ENCODE measurements at places on chromosomes 1 and 21.

DNA sequence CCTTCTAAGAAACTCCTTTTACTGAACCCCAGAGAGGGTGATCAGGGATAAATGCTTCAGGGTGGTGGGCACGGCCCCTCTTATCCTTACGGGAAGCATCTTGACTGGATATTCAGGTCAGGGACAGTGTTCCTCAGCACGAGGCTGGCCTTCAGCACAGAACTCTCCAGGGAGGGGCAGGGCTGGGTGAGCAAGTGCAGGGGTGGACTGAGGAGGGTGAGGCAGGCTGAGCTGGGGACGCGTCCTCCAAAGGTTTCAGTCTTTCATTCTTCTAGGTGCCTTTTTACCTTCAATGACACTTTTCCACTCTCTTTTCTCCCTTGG lies 52.3 kb downstream of the RASSF5 start:
- DNase-seq = peak; percentile 41

DNA sequence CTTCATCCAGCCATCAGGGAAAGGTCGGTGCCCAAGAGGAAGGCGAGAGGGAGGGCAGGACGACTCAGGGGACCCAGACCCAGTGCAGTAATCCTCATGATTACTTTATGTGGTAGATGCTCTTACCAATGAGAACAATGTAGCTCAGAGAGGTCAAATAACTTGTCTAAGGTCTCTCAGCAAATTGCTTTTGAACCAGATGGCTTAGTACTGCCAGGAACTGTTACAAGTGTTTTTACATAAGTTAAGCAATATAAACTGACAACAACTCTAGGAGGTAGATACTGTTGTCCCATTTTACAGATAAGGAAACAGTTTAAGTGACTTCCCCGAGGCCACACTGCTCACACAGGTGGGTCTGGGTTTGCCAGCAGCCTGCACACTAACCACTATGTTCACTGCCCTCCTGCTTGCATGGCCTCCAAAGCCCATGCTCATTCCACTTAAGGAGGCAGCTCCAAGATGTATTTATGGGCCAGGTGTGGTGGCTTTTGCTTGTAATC lies 111.7 kb downstream of the LACTBL1 start:
- DNase-seq = no peak

DNA sequence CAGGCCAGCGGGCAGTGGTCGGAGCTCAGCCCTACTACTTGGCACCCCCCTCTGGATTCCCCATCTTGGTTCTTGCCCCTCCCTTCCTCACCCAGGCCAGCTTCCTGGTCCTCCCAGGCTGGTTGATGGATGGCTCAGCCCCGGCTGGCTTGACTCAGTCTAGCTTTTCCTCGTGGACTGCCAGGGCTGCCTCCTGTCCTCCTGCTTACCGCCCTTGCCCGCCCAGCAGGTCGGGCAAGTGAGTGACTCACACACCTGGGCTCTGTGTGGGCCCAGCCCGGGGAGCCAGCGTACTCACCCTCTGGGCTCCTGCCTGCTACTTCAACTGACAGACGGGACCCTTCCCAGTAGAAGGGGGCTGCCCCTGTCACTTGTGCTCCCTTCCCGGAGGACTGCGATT lies 19.5 kb upstream of the ARHGEF10L start:
- no peak for DNase-seq

- no peak for DNase-seq
Observed at GRCh38 chr1:51276286-51276685, 40.2 kb downstream of the RNF11 start.

DNA sequence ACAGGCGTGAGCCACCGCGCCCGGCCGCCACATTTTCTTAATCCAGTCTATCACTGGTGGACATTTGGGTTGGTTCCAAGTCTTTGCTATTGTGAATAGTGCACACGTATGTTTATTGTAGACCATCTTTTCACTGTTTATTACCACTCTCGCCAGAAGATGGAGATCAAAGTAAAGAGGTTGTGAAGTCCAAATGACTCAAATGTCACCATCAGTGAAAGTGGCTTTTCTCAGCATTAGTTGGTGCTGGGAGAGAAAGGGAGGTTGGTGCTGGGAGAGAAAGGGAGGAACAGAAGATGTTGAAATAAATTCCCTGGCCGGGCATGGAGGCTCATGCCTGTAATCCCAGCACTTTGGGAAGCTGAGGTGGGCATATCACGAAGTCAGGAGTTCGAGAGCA lies 10.4 kb upstream of the UHMK1 start:
- no peak for DNase-seq

GRCh38 chr1:182430263-182431068 lies 19.5 kb upstream of the RGSL1 start:
- no peak for DNase-seq

DNA sequence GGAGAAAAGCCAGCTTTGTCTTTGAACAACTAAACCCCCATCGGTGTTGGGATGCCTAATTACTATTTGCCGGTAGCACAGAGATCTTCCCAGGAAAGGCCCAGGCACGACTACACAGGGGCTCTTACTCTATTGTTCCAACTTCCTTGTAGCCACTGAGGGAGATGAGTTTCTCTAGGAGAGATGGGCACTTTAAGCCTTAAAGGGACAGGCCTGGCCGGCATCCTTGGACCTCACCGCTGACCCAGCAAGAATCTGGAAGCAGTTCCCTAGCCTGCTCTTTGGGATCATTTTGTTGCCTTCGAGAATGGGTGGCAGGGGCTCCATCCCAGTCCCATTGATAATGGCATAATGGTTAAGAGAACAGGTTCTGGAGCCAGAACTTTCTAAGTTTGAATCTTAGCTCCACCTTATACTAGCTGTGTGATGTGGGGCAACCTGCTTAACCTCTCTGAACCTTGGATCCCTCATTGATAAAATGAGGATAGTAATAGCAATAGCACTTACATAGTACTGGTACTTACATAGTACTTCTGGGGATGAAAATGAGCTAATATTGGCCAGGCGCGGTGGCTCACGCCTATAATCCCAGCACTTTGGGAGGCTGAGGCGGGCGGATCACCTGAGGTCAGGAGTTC lies 239.1 kb upstream of the TMEM51 start:
- no peak for DNase-seq

DNA sequence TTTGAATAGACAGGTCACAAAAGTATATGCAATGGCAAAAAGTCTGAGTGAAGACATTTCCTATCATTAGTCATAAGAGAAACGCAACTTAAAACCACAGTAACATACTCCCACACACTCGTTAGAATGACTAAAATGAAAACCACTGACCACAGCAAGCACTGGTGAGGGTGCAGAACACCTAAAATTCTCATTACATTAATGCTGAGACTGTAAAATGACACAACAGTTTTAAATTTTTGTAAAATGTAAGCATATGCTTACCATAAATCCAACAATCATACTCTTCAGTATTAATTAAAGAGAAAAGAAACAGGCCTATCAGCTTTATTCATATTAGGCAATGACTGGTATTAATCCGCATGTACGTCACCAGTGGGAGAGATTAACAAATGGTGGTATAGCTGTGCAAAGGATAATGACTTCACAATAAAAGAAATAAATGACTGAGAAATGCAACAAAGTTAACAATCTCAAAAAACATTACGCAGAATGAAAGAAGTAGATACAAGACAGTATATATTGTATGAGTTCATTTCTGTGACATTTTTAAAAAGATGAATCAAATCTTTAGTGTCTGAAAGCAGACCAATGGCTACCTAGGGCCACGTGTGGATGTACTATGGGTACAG lies 253.5 kb downstream of the AKT3 start:
- DNase-seq = no peak

- no peak for DNase-seq
Observed at GRCh38 chr1:111217183-111217910, 10.2 kb upstream of the CHI3L2 start.

GRCh38 chr1:43947874-43948437 lies 1.2 kb downstream of the IPO13 start:
- no peak for DNase-seq

DNA sequence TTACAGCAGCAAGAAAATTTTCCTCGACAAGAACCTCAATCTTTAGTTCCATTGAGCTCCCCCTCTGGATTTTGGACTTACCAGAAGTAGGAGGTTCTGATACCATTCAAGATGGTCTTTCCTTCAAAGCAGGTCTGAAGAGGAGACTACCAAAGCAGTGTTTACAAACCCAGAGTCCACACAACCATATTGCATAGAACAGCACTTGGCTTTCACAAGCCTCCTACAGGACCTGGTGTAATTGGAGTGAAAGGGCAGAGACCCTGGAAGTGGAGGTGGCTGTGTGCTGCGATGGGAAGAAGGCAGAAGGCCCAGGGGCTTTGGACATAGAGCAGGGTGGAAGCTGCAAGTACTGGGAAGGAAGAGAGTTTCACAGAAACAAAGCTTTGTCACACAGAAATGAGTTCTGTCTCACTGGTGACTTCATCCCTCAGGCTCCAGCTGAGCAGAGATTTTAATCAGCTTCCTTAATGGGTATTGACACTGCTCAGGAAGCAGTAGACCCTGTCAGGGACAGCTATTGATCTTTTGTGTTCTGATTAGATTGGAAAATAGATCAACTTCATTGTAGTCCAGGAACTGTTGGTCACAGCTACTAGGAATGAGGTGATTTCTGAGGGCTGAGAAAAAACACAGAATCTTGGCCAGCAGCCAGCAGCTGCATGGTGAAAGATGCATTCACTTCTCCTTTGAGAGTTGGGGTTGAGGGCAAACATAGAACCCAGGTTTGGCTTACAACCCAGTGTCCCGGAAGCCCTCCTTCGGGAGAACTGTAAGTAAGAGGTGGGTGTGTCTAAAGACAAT lies 124.0 kb downstream of the SYT2 start:
- no peak for DNase-seq

- no peak for DNase-seq
Observed at GRCh38 chr21:25491267-25491666, 116.0 kb downstream of the MRPL39 start.

GRCh38 chr1:183514235-183514634 lies 41.9 kb downstream of the SMG7 start:
- DNase-seq = no peak

GRCh38 chr1:20964540-20965484 lies 177.7 kb upstream of the HP1BP3 start:
- DNase-seq = no peak

GRCh38 chr1:226511296-226511695 lies 37.3 kb upstream of the STUM start:
- no peak for DNase-seq

DNA sequence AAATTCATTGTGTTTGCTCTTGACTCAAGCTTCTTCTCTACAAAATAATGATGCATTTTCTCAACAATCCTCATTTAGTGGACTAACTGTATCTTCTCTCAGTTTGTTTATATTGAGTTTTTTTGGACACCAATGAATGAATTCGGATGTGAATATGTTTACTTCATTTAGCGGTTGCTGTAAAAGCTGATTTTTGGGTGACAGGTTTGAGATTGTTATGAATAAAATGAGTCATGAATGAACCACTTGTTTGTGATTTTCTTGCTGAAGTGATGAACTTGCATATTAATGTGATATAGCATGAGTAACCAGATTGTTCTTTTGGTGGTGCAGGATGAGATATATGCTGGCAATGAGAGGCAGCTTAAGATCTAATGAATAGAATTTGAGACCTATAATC lies 3.1 kb downstream of the DNM3 start:
- DNase-seq = no peak

GRCh38 chr1:53860967-53861411 lies 22.9 kb upstream of the NDC1 start:
- peak; percentile 41 for DNase-seq

- DNase-seq = no peak
Observed at GRCh38 chr1:54851406-54851805, 35.6 kb downstream of the DHCR24 start.

DNA sequence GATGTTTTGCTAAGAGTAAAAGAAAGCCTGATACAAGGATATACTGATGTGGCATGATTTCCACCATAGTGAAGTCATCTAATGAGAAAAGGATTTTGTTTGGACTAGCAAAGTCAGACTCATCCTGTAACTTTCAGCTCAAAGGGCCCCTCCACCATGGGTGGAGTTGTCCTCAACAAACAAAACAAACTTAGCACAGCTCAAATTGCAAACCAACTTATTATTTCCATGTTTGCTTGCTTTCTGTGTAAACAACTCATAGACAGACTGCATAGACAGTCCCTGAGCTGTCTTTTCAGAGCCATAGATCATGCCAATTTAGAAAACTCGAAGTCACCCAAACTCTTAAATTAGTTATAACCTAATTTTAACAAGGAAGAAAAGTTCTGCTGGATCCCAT lies 69.4 kb upstream of the VAV3 start:
- DNase-seq = no peak

- no peak for DNase-seq
Observed at GRCh38 chr21:32093646-32094462, 185.0 kb downstream of the MIS18A start.

DNA sequence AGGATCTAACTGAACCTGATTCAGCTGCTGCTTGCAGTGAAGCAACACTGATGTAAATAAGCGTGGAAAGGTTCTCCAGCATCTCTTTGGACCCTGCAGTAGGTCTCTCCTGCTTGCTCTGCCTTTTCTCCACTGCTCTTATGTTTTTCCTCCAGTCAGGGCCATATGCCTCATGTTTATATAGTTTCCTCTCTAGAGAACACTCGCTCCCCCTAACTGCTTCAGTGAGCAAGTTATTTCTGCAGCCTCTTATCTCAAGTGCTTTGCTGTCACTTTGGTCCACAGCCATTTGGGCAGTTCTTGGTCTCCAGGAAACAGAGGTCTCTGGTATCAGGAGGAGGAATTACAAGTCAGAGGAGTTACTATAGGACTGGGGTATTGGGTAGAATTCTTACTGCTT lies 5.3 kb downstream of the PRUNE1 start:
- DNase-seq = no peak

DNA sequence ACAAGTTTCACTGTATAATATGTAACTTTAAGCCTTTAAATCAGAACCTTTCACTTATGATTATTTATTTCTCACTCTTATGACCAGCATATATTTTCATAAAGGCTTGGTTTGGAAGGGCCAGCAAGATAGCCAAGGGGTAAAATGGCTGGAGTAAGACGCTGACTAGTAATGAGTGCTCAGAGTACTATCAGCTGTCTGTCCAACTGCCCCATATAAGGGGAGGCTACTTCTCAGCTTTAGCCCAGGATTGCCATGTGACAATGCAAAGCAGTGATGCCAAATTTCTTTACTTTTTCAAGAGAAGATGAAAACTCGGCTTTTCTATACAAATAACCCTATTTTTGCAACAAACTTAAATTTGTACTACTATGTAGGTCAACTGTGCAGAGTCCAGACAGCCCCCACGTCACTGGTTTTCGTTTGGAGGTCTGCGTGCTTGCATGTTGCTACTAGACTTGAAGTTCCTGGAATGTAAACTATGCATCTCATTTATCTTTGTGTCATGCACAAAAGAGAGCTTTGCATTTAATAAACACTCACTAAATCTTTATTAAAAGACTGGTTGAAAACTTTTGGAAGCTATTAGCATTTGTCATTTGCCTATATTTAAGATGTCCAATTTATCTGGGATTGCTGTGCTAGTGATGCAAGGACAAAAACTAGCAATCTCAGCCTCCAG lies 110.4 kb downstream of the TNFSF18 start:
- DNase-seq = no peak

GRCh38 chr1:219666242-219666641 lies 53.3 kb upstream of the ZC3H11B start:
- no peak for DNase-seq

- no peak for DNase-seq
Observed at GRCh38 chr1:103516693-103517092, 8.8 kb upstream of the RNPC3 start.

- no peak for DNase-seq
Observed at GRCh38 chr1:247415423-247416361, at the start of gene NLRP3. TSS of gene NLRP3 (plus strand) at chr1:247416173. CDS start at chr1:247418801, 2,628 bp downstream.

Measured in WERI-Rb-1 (cell line).